ENCODE measurements at places on chromosomes 13 and 19. TPM values are rescaled to one million over a fixed set of nuclear protein-coding genes. Genes with fewer than 3 reads are reported as not detected.

Gene SLC27A5
- total RNA-seq = 4.1 TPM

- peak; percentile 77 for DNase-seq
Measured at GRCh38 chr13:41054212-41054877, 7.0 kb upstream of the WBP4 start.

DNA sequence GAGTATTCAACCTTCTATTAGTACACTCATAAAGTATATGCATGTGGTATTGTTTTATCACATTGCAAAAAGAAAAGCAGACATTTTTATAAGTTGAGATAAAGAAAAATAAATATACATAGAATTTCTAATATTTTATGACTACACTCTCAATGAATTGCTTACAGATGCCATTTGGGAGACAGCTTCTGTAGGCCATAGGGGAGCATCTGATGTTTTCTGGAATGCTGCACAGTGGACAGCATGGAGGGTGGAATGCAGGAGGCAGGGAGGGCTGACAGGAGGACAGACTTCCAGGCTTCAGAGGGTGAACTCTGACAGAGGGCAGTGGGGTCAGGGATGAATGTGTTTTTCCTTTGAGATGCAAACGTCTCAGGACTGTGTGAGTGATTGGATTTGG lies 45.8 kb downstream of the MIPEP start:
- DNase-seq = no peak

Gene NCAN
- total RNA-seq = not detected

Gene GIPR
- total RNA-seq = not detected

GRCh38 chr19:33193865-33194362 lies at the start of gene LRP3:
LRP3 (plus strand) TSS chr19:33194330; CDS start chr19:33194786, 456 bp downstream.
- peak; percentile 26 for DNase-seq

DNA sequence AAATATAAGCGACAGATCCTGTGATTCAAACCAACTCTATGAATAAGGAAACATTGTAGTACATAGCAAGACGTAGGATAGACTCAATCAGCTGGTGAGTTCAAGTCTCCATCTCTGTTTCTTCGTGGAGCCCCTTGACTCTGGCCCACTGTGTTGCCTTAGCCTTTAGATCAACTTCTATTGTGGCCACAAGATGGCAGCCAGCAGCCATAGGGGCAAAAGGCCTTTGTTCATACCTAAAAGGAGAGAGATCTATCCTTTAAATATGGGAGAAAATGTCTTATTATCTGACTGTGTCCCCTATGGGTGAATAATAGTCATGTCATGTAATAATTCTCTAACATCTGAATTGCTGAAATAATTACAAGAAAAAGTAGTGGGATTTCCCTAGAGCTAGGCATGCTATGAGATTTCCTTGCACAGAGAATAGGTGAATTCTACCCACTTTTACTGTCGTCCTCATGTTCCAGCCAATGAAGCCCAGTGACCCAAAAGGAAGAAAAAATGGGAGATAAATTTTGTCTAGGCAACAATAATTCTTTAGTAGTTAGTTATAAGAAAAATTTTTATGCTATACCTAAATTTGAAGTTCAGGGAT lies 129.4 kb downstream of the PCDH20 start:
- DNase-seq = no peak

GRCh38 chr13:24215732-24216131 lies 55.2 kb downstream of the SPATA13 start:
- DNase-seq = peak; percentile 91

Gene PRR19
- 0.84 TPM for total RNA-seq

- DNase-seq = peak; percentile 35
Measured at GRCh38 chr13:79846386-79846785, 365.4 kb downstream of the NDFIP2 start.

DNA sequence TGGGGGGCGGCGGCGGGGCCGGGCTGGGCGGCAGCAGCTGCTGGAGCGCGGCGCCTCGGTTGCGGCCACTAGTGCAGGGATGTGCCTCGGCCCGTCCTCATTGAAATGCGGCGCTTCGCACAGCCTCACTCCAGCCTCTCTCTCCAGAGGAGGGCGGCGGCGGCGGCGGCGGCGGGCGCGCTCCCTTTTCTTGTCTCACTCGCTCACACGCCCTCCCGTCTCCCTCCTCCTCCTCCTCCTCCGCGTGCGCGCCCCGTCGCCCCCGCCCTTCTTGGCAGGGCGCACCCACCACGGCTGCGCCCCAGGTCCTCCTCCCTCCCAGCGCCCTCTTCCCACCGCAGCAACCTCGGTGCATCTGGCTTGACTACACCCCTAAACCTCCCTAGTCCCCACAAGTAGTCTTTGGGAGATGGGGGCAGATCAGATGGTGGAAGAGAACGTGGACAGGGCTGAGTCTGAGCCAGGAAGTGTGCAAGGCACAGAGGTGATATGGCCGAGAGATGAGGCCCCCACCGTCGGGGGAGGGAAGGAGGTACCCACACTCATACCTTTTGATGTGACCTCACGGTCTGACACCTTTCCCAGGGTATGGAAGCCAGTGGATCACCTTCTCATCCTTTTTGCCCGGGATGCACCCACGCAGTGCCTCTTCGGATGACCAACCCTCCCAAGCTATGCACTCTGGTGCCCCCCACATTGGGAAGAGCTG lies at the start of gene DCLK1:
Gene DCLK1 (minus strand): TSS at position 161 of the 709 bp plus-strand sequence.
- no peak for DNase-seq

- DNase-seq = no peak
Measured at GRCh38 chr13:31101472-31102170, 60.1 kb downstream of the HSPH1 start.

Gene LGALS7
- total RNA-seq = not detected

Gene ZSCAN5B
- not detected for total RNA-seq

DNA sequence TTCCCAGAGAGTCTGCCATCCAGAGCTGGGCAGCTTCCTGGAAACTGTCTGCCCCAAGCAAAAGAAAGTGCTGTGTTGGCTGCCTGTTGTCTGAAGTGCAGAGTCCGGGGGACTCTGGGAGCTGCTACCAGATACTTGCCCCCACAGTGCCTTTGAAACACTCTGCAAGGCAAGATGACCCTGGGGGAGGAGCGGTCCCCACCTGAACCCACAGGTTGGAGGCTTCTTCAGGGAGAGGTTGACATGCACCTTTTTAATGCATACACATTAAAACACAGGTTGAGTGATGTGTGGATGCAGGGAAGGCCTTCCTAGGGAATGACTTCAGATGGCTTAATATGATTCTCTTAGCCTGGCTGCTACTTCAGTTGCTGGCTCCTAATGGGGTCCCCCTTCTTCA lies 479.5 kb downstream of the ZNF536 start:
- no peak for DNase-seq

GRCh38 chr13:103351035-103351828 lies 285.0 kb upstream of the SLC10A2 start:
- no peak for DNase-seq

DNA sequence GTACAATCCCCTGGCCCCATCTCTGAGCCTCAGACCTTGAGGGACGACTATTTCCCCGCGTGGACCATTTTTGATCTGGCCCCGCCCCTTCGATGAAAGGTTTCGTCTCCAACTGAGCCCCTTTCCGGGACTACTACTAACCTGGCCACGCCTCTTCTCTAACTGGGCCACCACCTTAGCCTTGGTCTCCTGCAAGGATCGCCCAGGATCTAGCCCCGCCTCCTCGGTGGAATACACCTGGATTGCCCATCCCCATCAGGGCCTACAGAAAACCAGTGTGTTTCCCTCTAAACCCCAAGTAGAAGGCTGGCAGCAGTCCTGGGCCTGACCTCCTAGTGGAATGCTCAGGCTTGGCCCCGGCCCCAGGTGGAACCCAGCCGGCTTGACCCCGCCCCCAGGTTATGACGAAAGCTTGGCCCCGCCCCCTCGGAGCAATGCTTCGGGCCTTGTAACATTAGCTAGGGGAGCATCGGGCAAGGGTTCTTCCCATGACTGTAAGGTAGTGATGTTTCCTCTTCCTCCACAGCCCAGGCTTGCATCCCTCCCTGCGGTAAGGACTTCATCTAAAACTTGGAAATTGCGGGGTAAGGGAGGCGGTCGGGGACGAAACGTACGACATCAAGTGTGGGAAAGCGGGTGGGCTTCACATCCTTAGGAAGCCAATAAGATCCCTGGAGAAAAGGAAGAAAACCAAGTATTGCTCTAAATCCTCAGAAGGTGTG lies 9.1 kb downstream of the SPACA6 start:
- peak; percentile 51 for DNase-seq

GRCh38 chr13:108915095-108915633 lies 285.8 kb downstream of the MYO16 start:
- DNase-seq = peak; percentile 80

DNA sequence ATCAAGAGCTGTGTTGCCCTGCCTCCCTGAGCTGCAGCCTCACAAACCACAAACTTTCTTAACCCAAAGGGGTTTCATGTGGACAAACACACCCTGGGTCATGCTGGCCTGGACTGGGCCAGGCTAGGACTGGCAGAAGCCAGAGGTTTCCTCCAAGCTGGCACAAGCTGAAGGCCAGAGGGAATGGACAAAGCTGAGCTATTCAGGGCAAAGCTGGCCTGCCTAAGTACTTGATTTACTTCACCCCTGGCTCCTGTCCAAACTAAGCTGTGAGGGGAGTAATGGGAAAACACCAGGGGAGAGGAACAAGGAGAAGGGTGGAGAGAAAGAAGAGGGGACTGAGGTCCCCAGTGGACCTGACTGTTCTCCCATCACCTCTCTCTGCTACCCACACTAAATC lies 6.2 kb downstream of the CPAMD8 start:
- DNase-seq = peak; percentile 8

Gene ACOD1
- total RNA-seq = not detected

- no peak for DNase-seq
Measured at GRCh38 chr19:2045501-2046045, 5.5 kb downstream of the MKNK2 start.

DNA sequence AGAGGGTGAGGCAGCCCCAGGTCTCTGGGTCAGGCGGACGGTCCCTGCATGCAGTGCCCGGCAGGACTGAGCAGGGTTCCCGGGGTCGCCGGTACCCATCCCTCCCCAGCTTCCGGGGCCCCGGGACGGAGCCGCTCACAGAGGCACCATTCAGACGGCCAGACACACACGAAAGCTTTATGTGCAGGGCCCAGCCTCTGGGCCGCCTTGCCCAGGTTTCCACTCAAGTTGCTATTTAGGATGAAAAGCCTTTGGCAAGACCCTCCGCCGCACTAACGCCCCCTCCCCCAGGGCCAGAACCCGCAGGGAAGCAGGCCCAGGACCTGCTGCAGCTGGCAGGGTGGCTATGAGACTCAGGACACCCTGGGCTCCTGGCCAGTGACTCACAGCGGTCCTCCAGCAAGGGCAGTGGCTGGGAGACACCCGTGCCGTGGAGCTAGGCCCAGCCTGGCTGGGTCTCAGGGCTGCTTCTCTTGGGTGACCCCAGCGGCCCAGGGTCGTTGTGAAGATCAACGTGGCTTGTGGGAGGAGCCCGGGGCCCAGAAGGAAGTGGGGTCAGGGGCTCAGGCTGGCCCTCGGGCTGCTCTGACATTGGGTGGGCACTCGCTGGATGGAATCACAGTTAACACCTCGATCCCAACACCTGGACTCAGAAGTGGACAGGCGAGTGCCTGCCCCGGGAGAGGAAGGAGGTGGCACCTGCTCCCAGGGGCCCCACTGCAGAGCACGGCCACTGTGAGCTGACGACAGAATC lies 4.8 kb downstream of the C19orf25 start:
- DNase-seq = no peak

- DNase-seq = peak; percentile 80
Measured at GRCh38 chr19:47598407-47599349, 10.3 kb upstream of the BICRA start.

DNA sequence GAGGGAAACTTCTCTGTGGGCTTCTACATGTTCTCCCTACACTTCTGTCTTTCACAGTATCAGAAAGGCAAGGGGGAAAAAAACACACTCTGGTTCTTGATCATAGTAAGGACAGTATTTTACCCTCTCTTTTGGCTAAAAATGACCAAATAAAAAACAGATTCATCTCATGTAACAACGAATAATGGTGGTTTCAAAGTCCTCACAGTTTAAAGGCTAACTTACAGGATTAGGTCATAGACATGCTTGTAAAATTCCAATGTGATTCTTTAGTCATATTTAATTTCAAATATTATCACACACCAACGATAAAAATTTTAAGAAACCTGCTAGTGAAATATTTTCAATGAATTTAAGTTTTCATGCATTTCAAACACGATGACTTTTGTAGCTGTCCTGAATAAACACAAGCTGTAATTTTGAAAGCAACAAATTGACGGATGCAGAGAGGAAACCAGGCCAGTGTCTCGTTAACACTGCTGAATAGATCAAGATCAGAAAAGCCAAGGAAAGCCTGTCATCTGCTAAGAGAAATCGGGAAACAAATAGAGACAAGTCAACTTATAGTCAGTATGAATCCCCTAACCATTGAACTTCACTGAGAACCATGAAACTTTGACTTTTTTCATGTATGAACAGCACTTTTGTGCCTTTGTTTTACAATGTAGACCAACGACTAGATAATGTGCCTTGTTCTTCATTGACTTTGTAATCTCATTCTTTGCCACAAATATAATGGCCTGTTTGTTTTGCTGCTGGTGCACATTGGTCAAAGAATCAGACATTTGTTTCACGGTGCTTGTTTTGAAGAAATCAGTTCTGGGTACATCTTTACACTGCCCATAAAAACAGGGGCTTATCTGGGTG lies 22.0 kb downstream of the MBNL2 start:
- peak; percentile 62 for DNase-seq

DNA sequence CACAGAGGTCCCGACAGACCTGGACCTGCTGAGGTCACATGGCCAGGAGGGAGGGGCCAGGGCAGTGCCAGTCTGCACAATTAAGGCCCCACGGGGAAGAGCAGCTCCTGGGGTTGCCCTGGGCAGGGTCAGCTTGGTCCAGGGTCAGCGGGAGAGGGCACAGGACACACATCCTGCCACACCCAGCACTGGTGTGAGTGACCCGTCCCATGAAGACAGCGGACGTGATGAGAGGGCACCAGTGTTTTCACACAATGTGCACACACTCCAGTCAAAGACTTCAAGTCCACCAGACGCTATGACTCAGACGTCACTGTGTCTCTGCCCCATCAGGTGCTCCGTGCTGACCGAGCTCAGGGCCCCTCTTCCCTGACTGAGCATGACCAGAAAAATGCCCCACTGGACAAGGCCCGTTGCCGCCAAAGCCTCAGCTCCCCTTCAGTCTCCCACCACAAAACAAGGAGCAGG lies 4.2 kb downstream of the TMEM259 start:
- DNase-seq = peak; percentile 82

GRCh38 chr19:16527334-16527935 lies 14.8 kb downstream of the CHERP start:
- DNase-seq = no peak

GRCh38 chr19:47353307-47353712 lies 4.2 kb downstream of the DHX34 start:
- no peak for DNase-seq

Gene CPB2
- total RNA-seq = not detected

- peak; percentile 86 for DNase-seq
Measured at GRCh38 chr19:17215127-17215971, at the start of gene USE1. USE1 (plus strand) TSS chr19:17215357; CDS start chr19:17215406, 49 bp downstream.

- peak; percentile 41 for DNase-seq
Measured at GRCh38 chr13:41268764-41269163, 5.4 kb upstream of the MTRF1 start.
